ENCODE measurements at places on chromosomes 4 and X. TPM values are rescaled to one million over a fixed set of nuclear protein-coding genes. Genes with fewer than 3 reads are reported as not detected.

The ADH7 gene
- total RNA-seq: not detected

The RBMXL3 gene
- not detected for total RNA-seq

The PTTG2 gene
- 2.5 TPM for total RNA-seq

The CFAP47 gene
- not detected for total RNA-seq

The CTPS2 gene
- total RNA-seq: 8.5 TPM

The POU3F4 gene
- total RNA-seq: not detected

The SH2D1A gene
- total RNA-seq: 0.33 TPM

The MEPE gene
- total RNA-seq: not detected

DNA sequence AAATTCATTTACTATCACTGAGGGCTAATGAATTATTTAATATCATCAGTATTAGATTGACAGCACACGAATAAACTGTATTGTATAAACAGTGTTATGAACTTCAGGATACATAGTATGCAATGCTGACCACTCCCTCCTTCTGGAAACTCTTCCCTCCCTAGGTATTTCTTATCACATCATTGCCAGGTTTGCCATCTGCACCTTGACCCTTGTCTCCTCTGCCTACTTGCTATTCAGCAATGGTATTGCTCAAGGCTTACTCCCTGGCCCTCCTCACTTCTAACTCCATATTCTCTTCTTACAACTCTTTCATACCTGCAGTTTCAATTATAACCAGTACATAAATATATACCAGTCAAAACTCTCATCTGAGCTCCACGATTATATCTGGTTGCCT, 38.9 kb downstream of the ATP8A1 start:
- DNase-seq: no peak

GRCh38 chr4:156547439-156547838, 424.2 kb downstream of the PDGFC start:
- DNase-seq: no peak

DNA sequence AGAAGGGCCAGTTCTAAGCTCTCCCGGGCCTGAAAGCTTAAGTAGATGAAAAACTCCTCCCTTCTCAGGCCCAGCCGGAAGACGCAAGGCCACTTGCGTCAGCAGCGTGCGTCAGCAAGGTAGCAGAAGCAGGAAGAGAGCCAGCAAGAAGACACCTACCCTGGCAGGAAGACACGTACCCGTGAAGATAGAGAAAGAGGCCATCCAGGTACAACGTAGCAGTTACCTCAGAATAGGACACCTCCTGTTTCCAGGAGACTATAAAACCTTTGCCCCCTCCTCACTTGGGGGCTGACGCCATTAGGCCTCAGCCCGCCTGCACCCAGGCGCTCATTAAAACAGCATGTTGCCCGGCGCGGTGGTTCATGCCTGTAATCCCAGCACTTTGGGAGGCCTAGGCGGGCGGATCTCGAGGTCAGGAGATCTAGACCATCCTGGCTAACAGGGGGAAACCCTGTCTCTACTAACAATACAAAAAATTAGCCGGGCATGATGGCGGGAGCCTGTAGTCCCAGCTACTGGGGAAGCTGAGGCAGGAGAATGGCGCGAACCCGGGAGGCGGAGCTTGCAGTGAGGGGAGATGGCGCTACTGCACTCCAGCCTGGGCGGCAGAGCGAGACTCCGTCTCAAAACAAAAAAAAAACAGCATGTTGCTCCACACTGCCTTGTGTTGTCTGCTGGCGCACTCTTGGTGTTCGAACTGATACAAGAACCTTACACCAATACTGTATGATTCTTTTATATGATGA, 242.7 kb upstream of the NWD2 start:
- DNase-seq: no peak

DNA sequence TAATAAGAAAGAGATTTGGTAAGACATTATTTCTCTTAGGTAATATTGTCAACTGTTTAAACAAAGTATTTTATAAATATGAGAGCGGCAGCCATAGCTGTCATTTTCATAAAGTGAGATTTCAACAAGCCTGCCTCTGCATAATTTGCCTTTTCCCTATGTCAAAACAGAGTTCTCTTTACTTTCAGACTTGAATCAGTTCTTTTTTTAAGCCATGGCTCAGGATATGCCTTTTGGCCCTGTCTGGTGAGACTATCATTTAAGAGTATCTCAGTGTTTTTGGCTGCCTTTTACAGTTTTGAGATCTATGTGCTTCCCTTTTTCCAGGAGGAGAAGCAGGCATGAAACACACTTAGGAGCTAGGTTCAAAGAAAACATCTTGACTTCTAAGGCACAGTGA, 7.5 kb upstream of the GUCY1A1 start:
- DNase-seq: no peak

- DNase-seq: no peak
Measured at GRCh38 chr4:63371001-63371400, 1038.2 kb downstream of the TECRL start.

DNA sequence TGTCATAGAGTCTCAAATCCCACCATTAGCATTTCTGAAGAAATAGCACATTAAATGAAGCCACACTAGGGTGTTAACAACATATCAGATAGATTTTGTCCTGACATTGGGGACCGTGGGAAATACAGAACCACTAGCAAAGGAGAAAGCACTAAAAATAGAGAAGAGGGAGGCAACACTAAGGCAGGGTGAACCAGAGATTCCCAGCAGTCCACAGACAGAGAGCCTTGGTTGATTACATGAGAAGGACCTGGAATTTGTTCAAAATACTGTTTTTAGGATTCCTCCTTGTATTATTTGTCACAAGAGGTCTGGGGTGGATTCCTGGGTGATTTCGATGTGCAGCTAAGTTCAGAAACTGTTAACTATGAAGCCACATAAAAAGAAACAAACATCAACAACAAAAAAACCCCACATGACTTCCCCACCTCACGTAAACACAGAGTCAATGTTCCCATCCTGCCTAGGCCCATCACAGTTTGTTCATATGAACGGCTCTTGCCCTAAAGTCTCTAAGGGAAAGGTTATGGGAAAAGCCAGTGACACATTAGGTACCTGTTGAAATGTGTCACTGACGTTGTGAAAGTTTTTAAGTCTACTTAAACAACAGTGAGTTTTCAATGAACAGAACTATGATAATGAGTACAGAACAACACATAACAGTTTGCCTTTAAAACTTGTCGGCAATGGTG, 23.6 kb upstream of the GRSF1 start:
- DNase-seq: no peak

- DNase-seq: no peak
Measured at GRCh38 chrX:129000018-129000417, 523.3 kb downstream of the SMARCA1 start.

- DNase-seq: peak; percentile 72
Measured at GRCh38 chr4:1508161-1509160, 102.2 kb upstream of the NKX1-1 start.

DNA sequence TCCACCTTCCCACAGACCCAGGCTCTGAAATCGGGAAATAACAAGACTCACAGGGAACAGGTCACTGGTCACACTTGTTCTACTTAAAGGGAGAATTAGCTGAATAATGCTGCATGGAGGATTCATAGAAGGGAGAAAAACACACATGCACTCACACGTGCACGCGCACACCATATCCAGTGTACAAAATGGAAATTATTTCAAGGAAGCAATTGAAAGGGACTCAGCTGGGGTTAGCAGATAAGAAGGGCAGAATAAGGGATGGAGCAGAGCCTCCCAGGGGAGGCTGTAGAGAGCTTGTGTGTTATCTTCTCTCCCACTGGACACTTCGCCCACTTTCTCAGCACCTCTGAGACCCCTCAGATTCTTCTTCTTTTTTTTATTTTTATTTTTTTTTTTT, 10.3 kb downstream of the GABRQ start:
- no peak for DNase-seq

DNA sequence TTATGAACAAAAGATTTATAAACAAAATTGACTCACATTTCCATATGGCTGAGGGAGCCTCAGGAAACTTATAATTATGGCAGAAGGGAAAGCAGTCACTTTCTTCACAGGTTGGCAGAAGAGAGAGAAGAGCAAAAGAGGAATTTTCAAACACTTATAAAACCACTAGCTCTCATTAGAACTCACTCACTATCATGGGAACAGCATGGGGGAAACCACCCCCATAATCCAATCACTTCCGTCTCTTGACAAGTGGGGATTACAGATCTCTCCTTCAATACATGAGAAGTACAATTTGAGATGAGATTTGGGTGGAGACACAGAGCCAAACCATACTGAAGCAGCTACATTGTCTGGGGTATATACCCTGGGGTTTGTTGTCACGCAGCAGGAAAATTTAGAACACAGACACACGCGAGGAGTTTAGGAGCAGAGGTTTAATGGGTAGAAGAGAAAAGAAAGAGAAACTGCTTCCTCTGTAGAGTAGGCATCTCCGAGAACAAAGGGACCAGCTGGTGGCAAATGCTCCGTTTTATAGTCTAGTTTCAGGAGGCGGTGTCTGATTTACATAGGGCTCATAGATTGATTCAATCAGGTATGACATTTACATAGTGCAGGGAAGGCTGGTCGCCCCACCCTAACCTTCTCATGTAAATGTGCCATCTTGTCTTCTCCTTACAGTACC, 2277.7 kb upstream of the AGA start:
- no peak for DNase-seq

GRCh38 chr4:142407596-142407995, 438.5 kb downstream of the INPP4B start:
- no peak for DNase-seq

- DNase-seq: no peak
Measured at GRCh38 chr4:125322366-125322730, 7.6 kb downstream of the FAT4 start.

DNA sequence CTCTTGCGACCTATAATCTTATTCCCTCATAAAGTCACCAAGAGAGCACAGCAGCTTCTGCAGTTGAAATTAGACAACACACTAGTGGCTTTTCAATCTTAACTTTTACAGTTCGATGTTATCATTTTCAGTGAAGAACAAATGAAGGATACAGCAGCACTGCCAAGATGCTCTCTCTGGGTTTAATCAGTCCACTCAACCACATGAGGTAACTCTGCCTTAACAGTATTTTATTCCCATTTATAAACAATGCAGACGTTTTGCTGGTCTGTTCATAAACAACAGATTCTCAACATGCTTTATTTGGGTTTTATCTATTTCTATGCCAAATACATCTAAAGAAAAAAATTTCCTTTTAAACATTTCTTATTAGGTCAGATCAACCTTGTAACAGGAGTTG, 646.0 kb upstream of the FAM241A start:
- no peak for DNase-seq

GRCh38 chr4:173360587-173361221, 10.1 kb upstream of the SAP30 start:
- no peak for DNase-seq

DNA sequence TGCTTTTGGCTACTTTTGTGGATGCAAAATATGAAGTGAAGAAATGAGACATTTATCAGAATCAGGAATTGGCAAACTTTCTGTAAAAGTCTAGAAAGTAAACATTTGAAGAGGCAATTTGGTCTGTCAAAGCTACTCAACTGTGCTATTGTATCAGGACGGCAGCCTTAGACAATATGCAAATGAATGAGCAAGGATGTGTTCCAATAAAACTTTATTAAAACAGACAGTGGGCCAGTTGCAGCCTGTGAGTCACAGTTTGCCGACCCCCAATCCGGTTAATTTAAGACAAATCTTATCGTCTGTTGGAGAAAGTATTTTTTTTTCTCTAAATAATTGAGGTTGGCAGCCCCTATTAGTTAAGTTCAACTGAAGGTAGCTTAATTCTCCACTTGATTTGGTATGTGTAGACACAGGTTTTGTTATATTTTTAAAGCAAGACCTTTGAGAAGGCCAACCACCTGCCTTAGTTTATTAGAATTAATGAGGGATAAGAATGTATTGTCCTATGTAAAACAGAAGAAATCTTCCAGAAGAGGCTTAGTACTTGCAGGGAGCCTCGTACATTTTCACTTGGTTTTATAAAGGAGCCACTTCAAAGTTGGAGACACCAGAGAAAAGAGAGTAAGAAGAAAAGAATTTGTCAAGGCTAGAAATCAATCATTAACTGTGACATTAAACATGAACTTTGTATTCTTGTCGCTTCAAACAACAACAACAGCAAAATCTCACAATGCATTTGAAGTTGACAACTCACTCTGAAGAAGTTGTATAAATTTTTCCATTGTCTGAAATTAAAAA, 81.6 kb upstream of the FAT1 start:
- no peak for DNase-seq

GRCh38 chr4:41977709-41978108, 3.8 kb upstream of the DCAF4L1 start:
- no peak for DNase-seq

DNA sequence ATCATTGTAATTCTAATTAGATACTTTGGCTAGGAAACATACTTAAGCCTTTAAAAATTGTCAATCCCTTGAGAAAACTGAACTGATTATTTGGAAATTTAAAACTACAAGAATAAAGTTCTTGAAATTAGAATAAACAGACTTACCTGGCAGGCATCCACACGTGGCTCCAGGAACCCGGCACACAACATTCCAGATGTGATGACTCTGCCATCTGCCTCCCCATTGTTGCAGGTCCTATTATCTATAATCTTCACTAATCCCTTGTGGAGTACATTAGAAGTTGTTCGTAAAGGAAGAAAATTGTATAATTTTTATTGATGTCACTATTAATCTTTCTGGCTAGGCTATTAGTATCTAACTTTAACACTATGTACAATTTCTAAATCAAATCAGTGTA, 16.2 kb upstream of the GNRHR start:
- no peak for DNase-seq

DNA sequence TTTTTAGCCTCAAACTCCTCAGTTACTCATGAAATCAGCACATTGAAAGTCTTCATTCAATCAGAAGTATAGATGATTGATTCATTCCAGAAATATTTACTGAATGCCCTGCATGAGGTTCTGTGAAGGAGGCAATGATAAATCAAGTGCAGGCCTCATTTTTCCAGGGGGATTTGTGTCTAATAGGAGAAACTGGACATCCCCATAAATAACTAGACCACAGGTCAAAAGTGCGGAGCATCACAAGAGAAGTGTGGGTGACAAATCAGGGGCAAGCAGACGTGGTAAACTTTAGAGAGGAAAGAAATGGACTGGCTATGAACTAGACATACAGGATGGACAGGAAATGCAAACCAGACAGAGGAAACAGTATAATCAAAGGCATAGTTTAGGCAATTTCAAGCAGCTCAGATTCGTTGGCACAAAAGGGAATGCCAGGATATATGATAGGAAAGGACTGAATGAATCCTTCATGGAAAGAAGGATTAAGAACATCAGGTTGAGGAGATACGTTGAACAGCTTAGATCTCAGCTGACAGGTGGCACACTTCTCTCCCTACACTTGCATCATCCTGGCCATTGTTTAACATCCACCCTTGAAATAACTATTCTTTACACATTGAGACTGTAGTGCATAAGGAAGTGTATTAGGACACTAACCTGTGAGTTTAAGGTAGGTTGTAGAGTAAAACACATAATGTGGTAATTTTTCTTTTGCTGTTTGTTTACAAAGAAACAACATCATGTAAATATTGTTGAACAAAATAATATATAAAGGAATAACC, 69.6 kb upstream of the RASGEF1B start:
- no peak for DNase-seq
